ENCODE measurements at places on chromosomes 3 and 15.

DNA sequence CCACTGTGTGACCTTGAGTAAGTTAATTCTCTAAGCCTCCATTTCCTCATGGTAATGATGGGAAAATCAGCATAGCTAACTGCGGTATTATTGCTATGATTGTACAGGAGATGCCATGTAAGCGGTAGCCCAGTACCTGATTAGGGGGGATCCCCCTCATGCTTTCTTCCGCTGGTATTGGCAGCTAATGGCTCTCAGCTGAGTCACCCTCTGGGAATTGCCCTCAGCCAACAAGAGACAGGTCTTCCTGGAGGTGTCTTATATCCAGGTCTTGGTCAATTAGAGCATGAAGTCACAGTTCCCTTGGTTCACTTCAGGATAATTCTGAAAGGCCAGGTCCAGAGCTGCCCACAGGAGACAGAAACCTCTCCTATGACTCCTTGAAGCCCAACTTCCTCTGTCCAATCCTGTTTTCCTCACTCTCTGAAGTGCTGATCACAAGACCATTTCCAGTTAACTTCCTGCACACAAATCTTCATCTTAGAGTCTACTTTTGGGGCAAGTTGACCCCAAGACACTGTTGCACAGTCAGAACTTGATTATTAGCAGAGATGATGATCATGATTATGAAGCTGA is 724.7 kb upstream of the ZNF385D start:
- DNase-seq: no peak

GRCh38 chr3:66477856-66478255 is 23.0 kb downstream of the LRIG1 start:
- DNase-seq: no peak

- DNase-seq: no peak
Measured at GRCh38 chr15:76973362-76973743, 21.6 kb upstream of the PSTPIP1 start.

DNA sequence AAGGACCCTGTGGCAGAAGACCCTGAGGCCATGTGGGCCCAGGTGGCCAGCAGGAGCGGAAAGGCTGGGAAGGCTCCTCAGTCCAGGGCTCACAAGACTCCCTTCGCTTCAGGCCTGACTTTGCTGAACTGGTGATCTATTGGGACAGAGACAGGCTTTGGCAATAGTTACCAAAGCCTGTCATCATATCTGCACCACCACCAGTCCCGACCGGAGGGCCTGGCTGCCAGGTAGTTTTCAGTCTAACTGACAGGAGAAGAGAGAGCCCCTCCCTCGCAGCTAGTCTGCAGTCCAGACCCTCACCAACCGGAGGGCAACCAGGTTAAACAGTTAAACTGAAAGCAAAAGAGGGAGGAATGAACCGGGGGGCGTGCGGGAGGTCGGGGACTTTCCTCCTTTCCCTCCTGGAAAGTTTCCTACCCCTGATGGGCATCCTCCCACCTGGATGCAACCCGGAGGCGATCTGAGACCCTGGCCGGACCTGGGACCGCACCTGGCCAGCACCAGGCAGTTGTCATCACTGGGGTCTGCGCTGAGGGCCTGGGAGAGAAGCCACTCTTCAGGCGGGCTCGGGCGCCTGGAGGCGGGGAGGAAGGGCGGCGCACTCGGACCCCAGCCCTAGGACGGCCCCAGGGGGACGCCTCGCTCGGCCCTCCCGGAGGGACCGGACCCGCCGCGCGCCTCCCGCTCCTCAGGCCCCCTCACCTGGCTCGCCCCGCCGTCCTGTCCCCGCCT is 435 bp downstream of the RAB27A start:
- DNase-seq: no peak

DNA sequence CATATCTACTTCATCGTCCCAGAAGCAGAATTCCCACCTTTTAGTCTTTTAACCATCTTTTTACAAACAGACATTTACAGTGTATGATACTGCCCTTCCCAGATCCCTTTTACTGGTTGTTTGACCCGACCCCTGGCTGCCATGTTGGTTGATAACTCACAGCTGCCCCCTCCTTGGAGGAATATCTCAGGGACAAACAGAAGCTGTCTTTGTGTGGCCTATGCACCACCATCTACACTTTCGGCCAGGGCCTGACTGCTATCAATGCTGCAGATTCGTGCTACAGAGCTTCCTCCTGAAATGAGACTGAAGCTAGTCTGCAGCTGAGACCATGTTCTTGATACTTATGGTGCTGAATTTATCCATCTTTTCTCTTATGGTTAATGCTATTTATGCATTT is 6.6 kb upstream of the POLQ start:
- DNase-seq: no peak

- DNase-seq: no peak
Measured at GRCh38 chr3:8336456-8336855, 165.2 kb upstream of the LMCD1 start.

- DNase-seq: no peak
Measured at GRCh38 chr3:146092230-146092629, 68.8 kb downstream of the PLOD2 start.

- DNase-seq: no peak
Measured at GRCh38 chr3:188389711-188390342, 235.9 kb downstream of the LPP start.

DNA sequence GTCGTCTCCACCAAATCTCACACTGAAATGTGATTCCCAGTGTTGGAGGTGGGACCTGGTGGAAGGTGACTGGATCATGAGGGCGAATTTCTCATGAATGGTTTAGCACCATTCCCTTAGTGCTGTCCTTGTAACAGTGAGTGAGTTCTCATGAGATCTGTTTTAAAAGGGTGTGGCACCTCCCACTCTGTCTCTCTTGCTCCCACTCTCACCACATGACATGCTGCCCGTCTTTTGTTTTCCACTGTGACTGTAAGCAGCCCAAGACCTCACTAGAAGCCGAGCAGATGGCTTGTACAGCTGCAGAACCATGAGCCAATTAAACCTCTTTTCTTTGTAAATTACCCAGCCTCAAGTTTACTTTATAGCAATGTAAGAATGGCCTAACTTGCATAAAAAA is 21.2 kb downstream of the RAD18 start:
- DNase-seq: no peak
